ENCODE measurements at places on chromosomes 16 and 17. TPM values are rescaled to one million over a fixed set of nuclear protein-coding genes. Genes with fewer than 3 reads are reported as not detected.

DNA sequence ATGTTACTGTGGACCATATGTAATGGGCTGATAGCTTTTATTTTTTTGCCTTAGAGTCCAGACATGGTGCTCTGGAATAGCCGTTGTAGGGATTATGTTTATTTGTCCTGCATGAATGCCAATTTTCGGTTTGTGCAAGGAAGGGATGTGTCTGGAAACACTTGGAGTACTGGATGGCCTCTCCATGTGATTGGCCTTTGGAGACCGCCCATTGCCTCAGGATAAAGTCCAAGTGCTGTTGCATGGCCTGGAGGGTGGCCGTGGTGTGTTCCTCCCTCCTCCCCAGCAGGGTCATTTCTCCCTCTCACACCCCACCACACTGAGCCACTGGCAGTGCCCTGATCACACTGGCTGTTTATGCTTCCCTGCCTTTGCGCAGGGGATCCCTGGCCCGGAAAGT, 93.9 kb downstream of the MSI2 start:
- DNase-seq: no peak

DNA sequence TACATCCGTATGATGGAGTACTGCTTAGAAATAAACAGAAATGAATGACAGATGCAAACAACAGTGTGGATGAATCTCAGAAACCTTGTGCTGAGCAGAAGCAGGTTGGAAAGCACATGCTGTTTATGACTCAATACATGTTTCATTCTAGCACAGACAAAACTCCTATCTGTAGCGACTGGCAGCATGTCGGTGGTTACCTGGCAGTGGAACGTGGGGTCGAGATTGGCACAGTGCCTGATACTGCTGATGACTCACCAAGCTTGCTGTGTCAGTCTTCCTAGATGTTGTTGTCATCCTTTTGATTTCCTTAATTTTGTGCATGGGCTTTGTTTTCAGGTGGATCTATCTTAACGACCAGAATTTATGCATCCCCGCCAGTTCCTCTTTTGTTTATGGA, 62.1 kb downstream of the GAN start:
- DNase-seq: no peak

Gene FOXN1
- not detected for total RNA-seq

Gene IGFALS
- total RNA-seq: 0.39 TPM

Gene CDH5
- total RNA-seq: 9.6 TPM

DNA sequence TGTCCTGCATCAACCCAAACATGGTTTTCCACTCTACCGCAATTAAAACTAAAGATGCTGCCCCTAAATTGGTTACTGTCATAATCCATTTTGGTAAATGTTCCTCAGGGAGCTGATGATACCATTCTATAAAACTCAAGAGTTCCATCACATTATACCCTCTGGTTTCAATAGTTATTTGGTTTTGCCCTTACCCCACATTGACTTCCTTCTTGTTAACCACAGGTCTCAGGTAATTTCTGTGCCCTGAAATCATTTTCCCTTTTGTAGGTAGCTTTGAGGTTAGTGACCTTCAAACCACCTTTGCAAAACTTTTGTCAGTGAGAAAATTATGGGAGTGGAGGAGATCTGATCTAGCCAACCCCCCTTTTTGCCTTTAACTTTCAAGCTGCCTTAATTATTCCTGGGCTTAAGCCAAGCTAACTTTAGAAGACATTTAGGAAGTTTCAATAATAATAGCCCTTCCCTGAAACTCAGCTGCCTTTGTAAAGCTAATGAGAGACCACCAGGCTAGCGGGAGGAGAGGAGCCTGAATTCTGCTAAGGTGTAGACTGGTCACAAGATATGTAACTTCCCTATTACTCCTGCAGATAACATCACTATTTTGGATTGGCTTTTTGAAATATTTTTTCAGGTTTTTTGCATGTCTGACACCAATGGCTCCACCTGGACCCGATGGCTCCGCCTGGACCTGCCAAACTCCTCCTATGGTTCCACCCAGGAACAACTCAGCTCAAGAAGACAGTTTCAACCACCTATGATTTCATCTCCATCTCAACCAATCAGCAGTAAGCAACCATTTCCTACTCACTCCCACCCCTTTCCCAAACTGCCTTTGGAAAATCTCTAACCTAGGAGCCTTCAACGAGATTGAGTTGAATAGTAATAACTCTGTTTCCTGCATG, 224.9 kb downstream of the HS3ST3B1 start:
- DNase-seq: no peak

Gene SOX8
- total RNA-seq: 7.0 TPM

Gene CCL22
- total RNA-seq: not detected

DNA sequence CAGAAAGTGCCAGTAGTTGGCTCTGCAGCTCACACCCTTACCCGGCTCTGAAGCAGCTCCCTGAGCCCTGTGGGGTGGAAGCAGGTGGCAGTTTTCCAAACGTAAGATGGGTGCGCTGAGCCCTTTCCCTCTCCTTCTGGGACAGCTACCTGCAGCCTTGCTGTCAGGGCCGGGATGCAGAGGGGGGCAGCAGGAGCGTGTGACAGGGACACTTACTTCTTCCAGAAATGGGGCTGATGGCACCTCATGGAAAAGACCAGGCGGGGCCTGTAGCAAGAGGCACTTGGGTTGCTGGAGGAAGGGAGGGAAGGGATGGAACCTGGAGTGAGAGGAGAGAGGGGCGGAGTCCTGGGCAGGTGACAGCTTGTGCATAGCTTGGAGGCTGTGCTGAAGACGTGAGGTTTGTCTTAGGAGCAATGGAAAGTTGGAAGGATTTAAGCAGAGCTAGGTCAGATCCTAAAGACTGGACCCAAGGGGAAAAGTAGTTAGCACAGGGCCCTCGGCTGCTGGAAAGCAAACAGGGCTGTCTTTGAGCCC, 216.8 kb upstream of the RPL38 start:
- no peak for DNase-seq

DNA sequence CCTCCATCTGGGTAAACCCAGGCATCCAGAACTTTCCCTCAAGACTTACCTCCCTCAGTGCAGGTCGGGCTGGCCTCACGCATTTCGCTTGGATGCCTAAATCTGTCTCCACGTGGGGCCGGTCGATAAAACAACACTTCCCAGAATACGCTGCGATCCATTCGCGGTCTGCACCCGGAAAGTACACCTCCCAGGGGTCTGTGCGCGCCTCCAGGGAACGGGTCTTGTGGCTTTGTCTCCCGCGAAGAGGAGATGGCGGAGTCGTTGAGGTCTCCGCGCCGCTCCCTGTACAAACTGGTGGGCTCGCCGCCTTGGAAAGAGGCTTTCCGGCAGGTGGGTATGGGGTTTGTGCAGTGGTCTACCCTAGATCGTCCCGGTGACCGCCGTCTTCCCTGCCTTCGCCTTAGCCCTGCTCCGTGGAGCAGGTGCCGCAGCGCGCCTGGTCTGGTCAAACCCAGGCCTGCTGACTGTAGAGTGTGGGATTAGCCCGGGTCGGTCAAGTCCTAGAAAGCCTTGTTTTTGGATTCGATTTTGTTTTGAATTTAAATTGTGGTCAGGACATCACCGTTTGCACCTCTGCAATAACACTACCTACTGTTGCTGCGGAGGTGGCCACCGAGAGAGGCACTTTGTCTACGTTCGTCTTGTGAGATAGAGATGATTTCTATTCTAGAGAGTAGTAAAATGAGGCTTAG, at the start of gene RPAIN:
TSS of gene RPAIN (plus strand) at position 224 of the 695 bp plus-strand sequence. CDS start at position 253, 29 bp downstream.
- DNase-seq: peak; percentile 95

GRCh38 chr17:73189417-73190099, 3.3 kb upstream of the COG1 start:
- DNase-seq: peak; percentile 61

DNA sequence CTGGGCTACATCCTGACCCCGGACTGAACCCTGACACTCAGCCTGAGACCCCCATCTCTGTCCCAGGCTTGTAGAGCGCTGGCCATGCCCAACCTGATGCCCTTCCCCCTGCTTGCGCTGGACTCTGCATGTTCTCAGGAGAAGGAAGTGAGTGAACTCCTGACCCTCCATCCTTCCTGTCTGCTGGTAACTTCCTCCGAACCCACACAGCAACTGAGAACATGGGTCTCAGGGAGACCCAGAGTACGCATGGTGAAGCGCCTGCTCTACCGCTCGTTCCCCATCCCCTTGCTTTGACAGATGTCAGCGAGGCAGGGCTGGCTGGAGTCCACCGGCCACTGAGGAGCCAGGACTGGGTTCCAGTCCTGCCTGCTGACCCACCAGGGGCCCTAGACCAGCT, 6.1 kb downstream of the CAMKK1 start:
- no peak for DNase-seq

GRCh38 chr16:69187446-69188235, 677 bp downstream of the SNTB2 start:
- DNase-seq: peak; percentile 60

Gene MT3
- not detected for total RNA-seq

Gene HP
- not detected for total RNA-seq

GRCh38 chr16:13863075-13863765, 56.7 kb upstream of the ERCC4 start:
- DNase-seq: no peak

- no peak for DNase-seq
Measured at GRCh38 chr17:62655656-62656055, 28.2 kb downstream of the MRC2 start.

DNA sequence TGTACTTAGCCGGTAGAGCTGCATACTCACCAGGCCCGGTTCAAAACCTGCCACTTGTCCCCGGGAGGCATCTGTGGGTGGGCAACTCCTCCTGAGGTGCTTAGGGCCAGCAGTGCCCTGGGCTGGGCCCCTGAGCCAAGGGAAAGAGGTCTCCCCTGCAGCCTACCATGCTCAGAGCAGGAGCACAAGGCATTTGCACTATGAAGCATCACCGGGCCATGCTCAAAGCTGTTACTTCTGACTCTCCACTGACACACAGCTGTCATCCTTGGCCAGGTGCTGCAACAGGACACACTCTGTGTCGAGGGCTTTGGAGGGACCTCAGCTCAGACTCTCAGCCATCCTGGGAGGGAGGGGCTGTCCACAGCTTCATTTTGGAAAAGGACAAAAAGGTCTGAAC, 37.2 kb downstream of the SLC38A8 start:
- DNase-seq: no peak

DNA sequence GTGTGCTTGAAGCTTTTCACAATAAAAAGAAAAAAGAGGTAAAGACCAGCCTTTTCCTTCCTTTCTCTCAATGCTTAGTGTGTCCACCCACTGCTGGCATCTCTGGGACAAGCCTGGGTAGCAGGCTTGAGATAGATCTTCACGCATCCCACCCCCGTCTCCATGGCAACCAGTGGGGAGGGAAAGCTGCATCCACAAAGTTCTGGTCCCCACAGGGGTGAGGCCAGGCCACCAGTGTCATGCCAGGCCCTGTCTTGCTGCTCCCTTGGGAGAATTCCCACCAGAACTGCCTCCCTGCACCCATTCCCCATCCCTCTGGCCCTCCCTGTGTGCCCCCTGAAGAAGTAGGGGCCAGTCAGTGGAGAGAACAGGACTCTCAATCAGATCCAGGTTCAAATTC, 259.9 kb downstream of the MRTFB start:
- DNase-seq: no peak

- DNase-seq: no peak
Measured at GRCh38 chr16:85138825-85139627, 26.8 kb upstream of the CIBAR2 start.

DNA sequence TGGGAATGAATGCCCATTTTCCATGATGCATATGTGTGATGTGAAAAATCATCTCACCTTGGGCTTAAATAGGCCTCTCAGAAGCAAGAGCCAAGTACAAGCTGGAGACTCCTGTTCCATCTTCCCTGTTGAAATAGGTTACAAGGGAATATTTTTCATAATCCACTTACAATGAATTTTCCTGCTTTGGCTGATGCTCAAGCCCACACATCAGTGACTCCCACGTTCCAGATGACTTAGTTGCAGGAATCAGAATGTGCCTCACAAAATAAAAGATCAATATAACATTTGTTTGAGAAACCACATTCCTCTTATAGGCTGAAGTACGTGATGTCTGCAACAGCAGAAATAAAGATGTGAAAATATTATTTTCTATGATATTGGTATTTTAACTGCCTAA, 24.1 kb downstream of the ANKFN1 start:
- no peak for DNase-seq

DNA sequence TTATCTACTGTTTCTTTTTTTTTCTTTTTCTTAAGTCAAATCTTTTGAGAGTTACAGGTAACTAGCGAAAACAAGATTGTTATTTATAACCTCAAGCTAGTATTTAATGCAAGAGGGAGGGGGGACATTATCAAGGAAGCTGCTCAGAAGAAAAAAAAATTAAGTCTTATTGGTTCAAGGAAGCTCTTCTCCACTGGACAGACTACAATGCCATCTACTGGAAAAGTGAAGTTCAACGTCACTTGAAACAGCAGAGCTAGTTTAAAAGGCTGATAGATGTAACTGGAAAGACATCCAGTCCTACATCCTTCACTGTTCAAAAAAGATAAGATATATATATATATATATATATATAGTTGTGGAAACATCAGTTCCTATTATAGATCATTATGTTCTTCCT, 418.0 kb upstream of the PSMD7 start:
- no peak for DNase-seq

Gene ALOX15
- not detected for total RNA-seq

DNA sequence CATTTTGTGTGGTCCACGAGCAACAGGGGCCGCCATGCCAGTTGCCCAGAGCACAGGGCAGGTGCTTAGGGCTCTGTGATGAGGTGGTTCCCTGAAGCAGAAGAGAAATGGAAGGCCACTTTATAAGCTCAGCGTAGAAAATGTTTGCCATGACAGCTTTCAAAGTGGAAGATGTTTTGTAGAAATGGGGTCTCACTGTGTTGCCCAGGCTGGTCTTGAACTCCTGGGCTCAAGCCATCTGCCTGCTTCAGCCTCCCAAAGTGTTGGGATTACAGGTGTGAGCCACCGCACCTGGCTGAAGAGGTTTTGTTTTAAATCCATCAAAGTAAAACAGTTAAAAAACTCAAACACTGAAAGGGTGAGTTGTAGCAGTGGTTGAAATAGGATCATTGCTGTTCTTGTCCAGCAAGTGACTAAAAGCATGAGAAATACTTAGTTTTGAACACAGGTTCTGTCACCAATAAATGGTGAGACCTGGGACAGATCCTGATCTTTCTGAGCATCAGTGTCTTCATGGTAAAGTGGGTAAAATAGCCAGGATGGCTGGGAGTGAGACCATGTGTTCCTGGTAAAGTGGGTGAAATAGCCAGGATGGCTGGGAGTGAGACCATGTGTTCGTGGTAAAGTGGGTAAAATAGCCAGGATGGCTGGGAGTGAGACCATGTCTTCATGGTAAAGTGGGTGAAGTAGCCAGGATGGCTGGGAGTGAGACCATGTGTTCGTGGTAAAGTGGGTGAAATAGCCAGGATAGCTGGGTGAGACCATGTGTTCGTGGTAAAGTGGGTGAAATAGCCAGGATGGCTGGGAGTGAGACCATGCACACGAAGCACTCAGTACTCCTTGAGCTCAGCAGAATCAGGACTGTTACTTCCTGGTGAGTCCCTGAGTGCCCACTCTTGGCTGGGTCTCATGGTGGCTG, 46.0 kb downstream of the BANP start:
- DNase-seq: no peak

Gene IRF8
- total RNA-seq: 1.0 TPM

DNA sequence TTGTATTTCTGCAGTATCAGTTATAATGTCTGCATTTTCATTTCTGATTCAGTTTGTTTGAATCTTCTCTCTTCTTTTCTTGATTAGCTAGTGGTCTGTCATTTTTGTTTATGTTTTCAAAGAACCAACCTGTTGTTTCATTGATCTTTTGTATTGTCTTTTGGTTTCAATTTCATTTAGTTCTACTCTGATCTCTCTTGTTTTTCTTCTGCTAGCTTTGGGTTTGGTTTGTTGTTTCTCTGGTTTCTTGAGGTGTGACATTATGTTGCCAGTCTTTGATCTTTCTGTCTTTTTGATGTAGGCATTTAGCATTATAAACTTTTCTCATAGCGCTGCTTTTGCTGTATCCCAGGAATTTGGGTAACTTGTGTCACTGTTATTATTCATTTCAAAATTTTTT, 107.2 kb downstream of the PHKB start:
- no peak for DNase-seq

- DNase-seq: peak; percentile 33
Measured at GRCh38 chr16:1612320-1613111, at the start of gene CRAMP1. TSS of gene CRAMP1 (plus strand) at chr16:1612360. CDS start at chr16:1614640, 2,280 bp downstream.

Gene ABCC11
- total RNA-seq: not detected

Data from glutamatergic neuron (in vitro differentiated cells).